ENCODE measurements at places on chromosomes 7 and 10.

DNA sequence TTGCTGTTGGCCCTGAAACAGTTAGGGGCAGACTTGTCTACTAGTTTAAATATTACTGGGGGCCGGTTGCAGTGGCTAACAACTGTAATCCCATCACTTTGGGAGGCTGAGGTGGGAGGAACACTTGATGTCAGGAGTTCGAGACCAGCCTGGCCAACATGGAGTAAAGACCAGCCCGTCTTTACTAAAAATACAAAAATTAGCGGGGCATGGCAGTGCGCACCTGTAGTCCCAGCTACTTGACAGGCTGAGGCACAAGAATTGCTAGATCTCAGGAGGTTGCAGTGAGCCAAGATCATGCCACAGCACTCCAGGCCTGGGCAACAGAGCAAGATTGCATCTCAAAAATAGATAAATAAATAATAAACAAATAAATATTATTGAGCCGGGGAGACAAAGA, 7.6 kb downstream of the ITGB8 start:
- no peak for ATAC-seq

- no peak for ATAC-seq
Observed at GRCh38 chr10:47357131-47357582, 9.0 kb downstream of the RBP3 start.

DNA sequence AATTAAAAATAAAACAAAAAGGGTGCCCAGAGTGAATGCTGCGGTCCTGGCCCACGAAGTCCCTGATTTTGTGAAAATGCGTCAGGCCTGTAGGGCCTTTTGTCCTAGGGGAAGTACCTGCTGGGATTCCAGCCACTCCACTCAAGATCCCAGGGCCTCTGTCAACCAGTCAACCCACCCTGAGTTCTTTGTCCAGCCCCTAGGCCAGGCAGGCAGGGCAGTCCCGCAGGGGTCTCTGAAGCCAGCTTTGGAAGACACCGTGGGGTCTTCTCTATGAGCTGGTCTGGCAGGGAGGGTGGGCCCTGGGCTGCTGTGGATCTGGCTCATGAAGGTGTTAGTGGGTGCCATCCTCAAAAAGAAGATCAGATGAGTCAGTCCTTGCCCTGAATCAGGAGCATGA, 452.5 kb upstream of the MKI67 start:
- ATAC-seq = no peak

GRCh38 chr7:69620063-69620462, 21.8 kb downstream of the AUTS2 start:
- ATAC-seq = no peak

DNA sequence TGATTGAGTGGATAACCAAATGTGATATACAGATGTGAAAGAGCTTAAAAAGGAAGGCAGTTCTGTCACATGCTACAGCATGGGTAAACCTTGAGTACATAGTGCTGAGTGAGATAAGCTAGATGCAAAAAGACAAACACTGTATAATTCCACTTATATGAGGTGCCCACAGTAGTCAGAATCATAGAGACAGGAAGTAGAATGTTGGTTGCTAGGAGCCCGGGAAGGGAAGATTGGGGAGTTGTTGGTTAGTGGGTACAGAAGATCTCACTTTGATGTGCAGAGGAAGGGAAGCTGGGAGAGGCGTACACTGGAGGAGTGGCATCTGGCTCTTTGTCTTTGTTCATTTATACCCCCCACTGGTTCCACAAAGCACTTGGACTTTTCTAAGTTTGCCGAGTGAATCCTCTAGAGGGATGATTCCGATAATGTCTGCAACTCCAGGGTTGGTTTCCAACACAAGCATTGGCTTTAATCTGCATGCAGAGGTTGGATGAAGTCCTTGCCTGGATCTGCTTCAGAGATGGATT, 39.5 kb downstream of the TSPAN14 start:
- ATAC-seq = peak; percentile 56

Data from activated CD4-positive, CD25-positive, alpha-beta regulatory T cell treated with anti-CD3 and anti-CD28 coated beads, Interleukin-2, amount 50 U/mL, for 24 hours (primary cell).